DMS79 treated with DMSO at 0.1 percent for 48 hours (cell line): ENCODE measurements at places on chromosomes 4 and X.

GRCh38 chrX:331151-331824, 12.7 kb upstream of the GTPBP6 start:
- no peak for DNase-seq

DNA sequence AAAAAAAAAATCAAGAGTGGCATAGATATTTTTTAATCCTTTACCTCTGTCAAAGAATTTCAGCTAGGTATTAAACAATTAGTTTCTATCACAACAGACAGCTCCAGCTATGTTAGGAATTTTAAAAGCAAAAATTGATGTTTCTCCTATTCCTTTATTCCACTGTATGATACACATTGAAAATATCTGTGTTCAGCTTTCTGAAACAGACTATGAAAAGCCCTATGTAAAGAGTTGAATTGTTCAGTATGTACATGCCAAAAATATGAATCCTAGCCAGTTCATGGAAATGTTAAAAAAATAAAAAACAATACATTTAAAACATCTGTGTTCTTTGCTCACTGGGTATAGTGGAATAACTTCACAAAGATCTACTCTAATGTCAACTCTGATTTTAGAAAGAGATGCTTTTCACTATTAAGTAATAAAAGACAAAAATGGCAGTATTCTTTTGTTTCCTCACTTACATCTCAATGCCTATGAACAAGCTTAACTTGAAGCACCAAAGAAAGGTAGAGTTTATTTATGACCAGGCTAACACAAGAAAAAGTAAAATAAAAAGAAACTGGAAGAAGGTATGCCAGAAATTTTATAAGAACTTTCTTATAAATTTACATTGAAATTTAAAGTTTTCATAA, 32.1 kb downstream of the FBXW7 start:
- no peak for DNase-seq

DNA sequence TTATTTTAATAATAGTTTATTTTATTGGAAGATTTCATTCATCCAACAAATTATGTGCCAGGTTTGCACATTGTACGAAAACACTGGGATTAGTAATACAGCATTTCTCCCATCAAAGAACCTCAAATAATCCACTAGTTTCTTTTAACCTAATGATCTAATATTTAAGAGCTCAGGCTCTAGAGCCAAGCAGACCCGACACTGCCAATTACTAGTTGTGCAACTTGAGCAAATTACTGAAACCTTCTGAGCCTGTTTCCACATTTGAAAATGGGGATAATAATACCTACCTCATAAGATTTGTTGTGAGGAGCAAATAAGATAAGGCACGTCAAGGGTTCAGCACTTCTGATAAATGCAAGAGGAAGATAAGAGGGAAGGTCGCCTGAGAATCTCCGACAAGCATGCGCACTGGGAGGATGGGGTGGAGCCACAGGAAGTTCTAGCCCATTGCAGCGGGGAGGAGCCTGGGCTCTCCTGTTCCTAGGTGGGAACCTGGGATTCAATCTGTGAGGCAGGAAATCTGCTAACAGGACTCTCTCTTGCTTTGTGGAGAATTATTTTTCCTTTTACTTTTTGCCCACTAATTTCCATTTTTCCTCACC, 141.5 kb upstream of the SMAD1 start:
- no peak for DNase-seq

DNA sequence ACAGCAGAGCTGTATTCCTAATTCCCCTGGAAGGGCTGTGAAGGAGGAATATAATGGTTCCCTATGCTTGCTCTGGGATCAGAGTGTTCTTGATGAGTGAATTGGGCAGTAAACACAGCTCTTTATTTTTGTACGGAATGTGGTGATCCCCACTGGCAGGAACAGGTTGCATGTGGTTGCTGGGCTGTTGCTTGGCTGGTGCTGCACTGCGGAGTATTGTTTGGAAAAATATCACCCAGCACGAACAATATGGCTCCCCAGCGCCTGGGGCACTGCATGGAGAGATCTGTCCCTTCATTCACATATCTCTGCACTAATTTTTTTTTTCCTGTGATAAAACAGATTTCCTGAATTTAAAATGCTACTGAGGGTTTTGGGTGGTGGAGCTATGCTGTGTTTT, 119.7 kb downstream of the MGST2 start:
- no peak for DNase-seq

DNA sequence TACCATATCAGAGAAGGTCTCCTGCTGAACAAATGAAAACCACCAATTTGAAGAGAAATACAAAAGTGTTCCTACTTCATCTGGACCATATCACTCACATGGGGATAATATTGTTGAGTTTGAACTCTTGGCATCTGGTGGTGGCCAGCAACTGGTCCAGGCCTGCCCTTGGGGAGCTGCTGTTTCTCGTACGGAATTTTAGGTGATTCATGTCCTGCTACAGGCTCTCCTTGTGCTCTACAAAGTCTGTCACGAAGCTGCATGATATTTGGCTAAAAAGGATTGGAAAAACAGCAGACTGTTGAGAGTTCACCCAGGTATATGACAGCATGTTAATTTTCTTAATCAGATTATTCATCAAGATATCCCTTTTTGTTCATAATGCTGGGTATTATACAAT, 42.2 kb downstream of the SEC31A start:
- no peak for DNase-seq

DNA sequence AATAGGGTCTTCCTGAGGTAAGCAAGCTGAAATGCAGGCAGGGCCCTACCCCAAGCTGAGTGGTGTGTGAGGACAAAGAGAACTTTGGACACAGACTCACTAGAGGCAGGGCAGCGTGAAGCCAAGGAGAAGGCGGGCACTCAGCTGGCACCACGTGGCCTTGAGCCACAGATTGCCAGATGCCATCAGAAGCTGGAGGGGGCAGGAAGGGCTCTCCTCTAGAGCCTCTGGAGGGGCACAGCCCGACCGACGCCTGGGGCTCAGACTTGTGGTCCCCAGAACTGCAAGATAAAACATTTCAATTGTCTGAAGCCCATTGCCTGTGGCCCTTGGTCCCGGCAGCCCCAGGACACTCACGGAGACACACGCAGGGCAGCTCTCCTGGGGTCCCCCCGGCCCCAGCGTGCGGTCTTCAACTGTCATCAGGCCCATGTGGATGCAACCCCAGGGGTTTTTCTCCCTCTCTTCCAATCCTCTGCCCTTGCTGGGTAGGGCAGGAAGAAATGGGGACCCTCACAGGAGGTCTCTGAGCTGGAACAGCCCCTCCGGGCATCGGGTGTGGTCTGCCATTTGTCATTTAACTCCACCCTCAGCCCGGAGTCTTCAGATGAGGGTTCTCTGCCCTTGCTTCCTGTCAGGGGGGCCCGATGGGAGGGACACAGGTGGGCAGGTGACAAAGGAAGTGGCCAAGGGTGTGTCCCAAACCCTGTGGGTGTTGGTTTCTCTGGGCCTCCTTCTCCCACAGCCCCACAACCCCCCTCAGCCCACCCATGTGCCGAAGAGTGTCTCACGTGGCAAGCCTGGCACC, 22.2 kb downstream of the HMX1 start:
- DNase-seq: no peak

DNA sequence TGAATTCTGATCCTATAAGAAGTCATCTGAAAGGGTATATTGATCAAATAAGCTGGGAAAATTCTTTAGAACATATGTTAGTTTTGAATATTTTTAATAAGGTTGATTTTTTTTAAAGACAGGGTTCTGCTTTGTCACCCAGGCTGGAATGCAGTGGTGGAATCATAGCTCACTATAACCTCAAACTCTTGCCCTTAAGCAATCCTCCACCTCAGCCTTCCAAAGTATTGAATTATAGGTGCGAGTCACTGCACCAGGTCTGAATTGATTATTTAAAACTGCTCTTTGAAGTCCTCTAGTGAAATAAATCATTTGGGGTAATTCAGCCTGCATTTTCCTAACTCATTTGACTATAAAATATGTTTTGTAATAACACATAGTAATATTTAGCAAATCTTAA, 812.3 kb downstream of the PDHA2 start:
- DNase-seq: no peak

DNA sequence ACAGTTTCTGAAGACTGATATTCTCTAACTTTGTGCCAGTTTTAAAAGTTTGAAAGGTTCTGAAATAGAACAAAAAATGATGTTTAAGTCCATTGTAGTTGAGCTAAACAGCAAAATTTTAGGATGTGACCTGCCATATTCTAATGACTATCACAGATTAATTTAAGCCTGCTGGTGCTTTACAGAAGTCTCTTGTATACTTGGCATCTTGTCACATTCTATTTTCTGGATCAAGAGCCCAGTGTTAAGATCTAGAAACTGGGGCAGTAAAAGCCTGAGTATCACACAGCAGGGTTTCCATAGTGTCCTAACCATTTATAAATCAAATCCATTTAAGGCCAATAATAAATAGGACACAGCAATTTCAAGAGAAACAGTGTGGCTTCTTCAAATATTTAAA, 12.4 kb downstream of the FSTL5 start:
- no peak for DNase-seq

DNA sequence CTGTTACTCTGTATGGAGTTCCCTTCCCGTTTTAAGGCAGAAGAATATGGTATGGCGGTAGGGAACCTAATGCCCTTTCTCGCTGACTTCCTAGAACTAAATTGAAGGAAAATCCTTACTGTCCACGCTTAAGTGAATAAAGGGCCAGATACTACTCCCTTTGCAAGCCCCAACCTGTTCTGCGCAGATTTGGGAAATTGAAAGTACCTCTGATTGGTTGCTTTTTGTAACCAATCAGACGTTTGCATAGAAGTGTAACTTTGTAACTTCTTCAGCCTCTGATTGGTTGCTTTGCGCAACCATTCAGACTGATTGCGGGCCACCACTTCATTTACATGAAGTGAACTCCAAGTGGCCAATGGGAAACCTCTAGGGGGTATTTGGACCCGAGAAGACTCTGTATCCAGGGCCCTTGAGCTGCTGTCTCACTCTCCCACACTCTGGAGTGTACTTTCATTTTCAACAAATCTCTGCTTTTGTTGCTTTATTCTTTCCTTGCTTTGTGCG, 1.2 kb upstream of the TMEM33 start:
- no peak for DNase-seq

- DNase-seq: no peak
Measured at GRCh38 chrX:143570782-143571181, 53.5 kb upstream of the SPANXN3 start.

DNA sequence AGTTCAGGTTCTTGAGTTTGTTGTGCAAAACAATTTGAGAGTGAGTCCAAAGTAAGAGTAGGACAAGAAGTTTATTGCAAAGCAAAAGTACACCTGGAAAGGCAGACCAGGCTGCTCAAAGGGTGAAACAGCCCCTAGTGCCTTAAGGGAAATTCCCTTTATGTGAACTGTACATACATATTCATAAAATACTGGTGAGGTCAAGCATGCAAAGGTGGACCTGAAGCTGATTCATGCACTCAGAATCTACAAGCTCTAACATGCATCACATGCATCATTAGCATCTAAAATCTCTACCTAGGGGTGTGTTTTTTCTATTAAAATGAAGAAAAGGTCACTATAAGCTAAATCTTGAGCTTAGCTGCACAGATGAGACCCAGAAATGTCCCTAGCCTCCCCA, 266.9 kb downstream of the SPATA18 start:
- no peak for DNase-seq

DNA sequence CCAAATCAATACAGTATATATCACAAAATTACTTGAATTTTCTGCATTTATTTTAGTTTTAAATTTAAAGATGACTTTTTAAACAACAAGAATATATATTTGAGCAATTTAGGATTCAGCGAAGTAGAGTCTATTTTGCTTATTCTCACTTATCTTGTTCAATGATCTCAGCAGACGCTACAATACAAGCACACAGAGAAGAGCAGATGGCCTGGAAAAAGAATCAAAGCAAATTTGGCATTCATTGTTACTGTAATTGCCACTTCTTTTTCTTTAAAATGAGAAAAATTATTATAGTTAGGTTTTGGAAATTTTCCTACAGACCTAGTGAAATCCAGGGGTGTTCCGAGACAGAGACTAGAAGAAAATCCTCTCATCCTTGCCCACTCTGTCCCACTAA, 57.5 kb downstream of the NPY1R start:
- DNase-seq: no peak

GRCh38 chrX:13764765-13765164, 30.2 kb downstream of the OFD1 start:
- DNase-seq: no peak

DNA sequence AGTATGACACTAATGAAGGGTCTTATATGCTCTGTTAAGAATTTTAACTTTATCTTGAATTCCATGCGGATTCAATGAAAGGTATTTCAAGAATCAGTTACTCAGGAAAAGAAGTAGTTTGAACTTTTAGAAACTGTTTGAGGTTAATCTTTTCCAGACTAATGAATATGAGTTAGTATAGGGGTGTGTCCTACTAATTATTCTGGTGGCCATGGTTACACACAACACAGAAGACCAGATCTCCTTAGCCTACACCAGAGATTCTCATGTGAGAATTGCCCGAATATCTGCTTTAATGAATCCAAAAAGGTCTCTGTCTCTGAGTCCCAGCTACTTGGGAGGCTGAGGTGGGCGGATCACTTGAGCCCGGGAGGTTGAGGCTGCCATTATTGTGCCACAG, 100.4 kb downstream of the MMRN1 start:
- no peak for DNase-seq

DNA sequence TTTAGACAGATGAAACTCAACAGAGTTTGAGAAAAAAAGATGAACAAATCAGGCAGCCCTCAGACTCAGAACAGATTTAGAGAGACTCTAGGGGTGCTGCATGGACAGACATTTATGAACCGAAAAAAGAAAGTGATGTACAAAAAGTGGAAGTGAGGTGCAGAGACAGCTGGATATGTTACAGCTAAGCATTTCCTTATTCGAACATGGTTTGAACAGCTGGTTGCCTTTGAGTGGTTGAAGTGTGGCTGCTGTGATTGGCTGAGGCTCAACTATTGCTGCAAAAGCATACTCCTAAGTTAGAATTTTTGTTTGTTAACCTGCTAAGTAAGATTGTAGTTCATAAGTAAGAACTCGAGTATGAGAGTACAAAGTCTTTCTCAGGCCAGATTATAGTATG, 331.5 kb upstream of the PABPC4L start:
- DNase-seq: no peak

DNA sequence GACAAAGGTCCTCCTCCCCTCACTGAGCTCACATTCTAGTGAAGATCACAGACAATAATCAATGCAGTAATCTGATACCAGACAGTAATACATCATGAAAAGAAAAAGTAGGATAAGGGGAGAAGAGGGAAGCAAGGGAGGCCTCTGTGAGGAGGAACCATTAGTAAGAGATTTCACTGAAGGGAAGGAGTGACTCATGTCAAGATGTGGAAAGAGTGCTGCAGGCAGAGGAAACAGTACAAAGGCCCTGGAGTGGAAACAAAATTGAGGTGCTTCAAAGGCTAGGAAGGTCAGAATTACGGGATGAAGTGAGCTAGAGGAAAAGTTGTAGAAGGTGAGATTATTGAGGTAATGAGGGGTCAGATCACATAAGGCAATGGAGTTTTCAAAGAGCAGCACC, 38.1 kb downstream of the LAMTOR3 start:
- no peak for DNase-seq

DNA sequence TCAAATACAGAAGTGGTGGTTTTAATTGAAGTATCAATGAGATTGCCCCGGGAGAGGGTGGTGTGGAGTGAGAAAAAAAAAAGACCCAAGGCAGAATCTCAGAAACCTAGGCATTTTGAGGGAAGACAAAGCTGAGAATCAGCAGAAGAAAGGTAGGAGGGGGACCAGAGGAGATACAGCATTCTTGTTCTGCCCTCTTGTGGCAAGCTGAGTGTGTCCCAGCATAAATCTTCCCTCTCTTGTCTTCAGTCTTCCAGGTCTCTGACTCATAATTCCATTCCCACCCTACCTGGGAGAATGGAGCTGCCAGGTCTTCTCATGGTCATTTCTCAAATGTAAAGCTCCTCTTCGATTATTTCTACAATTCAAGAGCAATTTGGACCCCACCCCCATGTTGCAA, 32.7 kb upstream of the MAGED1 start:
- DNase-seq: no peak

- DNase-seq: no peak
Measured at GRCh38 chr4:35942092-35942491, 302.2 kb downstream of the ARAP2 start.
